ENCODE measurements at places on chromosomes 12 and 14.

DNA sequence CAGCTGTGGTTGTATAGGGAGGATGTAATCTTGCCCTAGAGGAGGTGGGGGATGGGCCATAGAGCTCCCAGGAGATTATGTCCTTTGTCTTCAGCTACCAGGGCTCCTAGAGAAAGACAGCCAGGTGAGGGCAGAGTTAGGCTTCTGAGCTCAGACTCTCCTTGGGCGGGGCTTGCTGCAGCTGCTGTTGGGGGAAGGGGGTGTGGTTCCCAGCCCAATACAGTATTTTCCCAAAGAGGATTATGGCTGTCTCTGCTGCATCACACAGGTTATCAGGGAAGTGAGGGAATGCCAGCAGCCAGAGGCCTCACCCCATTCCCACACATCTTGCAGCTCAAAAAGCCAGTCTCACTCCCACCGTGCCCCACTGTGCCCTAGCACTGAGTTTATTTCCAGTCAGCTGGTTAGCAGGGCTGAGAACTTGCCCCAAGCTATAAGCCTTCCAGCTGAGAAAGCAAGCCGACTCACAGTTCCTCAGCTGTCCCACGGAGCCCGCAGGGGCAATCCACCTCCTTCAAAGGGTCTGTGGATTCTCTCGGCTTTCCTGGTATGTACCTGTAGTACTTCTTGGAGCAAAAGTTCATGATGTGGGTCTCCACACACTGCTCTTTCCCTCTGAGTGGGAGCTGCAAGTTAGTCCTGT, 217.3 kb upstream of the CPNE8 start:
- no peak for DNase-seq

DNA sequence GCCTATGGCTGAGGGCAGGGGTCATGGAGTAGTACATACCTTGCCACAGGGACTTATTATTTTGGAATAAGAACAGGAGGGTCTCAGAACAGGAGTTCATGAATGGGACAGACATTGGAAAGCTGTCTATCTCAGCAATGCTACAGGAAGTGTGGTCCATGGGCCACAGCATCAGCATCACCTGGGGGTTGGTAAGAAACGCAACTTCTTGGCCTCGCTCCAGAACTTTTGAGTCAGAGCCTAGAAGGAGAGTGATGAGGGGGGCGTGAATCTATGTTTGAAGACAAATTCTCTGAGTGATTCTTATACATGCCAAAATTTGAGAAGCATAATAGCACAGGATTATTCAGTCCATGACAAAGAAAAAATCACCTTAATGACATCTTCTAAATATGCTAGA, 156.6 kb downstream of the RPAP3 start:
- DNase-seq, result peak; percentile 5

DNA sequence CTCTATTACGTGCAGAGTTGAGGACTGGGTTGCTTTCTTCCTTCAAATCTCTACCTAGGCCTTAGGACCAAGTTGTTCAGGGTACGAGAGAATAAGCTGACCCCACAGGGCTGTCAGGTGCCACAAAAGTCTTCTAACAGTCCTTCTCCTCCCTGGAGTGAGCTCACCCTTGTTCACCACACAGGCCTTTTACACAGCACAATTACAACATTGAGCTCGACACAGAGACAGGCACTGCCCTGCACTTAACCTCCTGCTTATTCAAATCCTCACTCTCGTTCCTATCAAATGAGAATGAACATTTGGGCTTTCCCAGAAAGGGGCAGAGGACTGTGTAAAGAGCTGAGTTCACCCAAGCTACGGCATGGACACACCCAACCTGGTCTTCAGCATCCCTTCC, 2.4 kb downstream of the GALNT6 start:
- no peak for DNase-seq

DNA sequence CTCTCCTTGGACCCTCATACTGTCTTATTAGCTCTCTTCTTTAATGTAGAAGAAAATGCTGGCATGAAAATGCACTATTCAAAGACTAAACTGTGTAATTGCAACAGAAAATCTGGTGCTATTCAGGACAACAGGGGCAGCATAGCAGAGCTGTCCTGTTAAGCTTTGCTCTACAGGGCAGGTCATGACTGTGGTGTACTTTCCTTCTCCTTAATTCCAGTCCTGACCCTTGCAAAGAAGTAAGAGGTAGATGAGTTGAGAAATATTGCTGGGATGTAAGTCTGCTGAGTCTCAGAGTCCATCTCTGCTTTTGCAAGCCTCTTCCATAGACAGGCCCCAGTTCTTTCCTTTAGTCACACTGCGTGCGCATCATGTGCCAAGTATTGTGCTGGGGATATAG, 52.6 kb upstream of the STK38L start:
- no peak for DNase-seq

- DNase-seq, result peak; percentile 47
These were observed 19.3 kb downstream of the CCDC62 start for GRCh38 chr12:122793685-122794106.

DNA sequence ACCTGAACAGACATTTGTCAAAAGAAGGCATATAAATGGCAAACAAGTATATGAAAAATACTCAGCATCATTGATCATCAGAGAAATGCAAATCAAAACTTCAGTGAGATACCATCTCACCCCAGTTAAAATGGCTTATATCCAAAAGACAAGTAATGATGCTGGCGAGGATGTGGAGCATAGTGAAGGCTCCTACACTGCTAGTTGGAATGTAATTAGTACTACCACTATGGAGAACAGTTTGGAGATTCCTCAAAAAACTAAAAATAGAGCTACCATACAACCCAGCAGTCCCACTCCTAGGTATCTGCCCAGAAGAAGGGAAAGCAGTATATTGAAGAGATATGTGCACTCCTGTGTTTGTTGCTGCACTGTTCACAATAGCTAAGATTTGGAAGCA, 146.1 kb downstream of the TGFB3 start:
- DNase-seq, result peak; percentile 28

- no peak for DNase-seq
These were observed 4.3 kb upstream of the NKX2-1 start for GRCh38 chr14:36524220-36524837.

- DNase-seq, result peak; percentile 20
These were observed 104.3 kb upstream of the DACT1 start for GRCh38 chr14:58533446-58533845.

- DNase-seq, result no peak
These were observed 209.7 kb upstream of the ATP2B1 start for GRCh38 chr12:89918172-89918846.

DNA sequence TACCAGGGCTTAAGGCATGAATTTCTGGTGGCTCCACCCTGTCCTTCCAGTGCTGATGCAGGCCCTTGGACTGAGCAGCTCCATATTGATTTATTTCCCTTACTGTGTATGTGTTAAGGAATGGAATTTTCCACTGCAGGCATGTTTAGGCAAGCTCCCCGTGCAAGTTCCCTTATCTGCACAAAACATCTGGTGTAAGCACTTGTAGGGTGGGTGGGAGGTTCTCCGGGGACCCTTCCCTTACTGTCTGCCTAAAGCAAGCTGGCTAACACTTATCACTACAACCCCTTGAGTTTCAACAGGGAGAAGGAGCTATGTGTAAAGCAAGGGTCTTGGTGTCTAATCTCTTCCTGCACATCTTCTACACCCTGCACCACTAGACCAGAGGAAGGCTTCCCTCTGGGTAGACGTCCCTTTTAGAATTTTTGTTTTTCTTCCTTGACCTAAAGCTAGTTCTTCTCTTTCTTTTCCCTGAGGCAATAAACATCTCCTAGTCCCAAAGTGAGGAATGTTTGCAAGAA, 22.0 kb upstream of the DRAM1 start:
- DNase-seq, result peak; percentile 45

DNA sequence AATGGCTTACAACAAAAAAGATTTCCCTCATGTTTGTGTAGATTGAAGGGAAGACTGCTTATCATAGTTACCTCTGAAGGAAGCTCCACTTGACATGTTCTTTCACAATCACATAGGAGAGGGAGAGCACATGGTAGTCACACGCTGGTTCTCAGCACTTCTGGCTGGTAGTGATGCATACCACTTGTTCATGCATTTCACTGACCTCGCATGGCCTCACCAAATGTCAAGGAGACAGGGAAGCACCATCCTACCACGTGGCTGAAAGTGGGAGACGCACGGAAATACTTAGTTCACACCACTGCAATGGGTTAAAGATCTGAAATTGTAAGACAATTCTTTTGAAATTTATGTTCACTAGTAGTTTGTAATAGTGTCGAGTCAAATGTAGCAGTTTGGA, 74.0 kb downstream of the PDE3A start:
- no peak for DNase-seq

- no peak for DNase-seq
These were observed 283.2 kb downstream of the NUAK1 start for GRCh38 chr12:105855361-105856047.

- DNase-seq, result no peak
These were observed 194.9 kb upstream of the OR4E1 start for GRCh38 chr14:21868442-21869046.

DNA sequence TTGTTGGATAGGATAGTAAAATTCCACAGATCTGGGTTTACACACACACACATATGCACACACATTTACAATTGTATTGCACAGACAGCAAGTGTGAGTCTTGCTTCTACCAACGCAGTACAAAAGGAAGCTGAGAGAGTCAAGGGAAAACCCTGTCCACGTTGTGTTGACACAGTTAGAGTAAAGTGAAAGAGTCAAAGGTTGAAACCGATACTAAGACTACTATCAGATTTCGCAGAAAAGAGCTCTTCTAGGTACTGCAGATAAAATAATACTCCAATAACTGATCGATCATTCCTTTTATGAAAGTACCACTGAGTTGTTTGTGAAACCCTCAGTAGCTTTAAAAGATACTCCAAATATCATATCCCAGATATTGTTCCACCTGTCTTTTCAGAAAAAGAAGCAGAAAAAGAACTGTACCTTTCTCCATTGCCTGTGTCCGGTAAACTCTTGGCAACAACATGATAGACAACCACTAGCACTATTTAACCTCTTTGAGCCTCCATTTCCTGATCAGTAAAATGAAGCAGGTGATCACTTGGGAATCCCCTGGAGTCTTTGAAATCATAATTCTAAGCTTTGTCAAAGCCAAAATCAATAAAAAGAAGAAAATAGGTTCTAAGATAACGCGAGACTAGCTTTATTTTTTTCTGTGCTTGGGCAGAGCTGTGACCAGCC, 224.6 kb upstream of the FOXN3 start:
- DNase-seq, result no peak

DNA sequence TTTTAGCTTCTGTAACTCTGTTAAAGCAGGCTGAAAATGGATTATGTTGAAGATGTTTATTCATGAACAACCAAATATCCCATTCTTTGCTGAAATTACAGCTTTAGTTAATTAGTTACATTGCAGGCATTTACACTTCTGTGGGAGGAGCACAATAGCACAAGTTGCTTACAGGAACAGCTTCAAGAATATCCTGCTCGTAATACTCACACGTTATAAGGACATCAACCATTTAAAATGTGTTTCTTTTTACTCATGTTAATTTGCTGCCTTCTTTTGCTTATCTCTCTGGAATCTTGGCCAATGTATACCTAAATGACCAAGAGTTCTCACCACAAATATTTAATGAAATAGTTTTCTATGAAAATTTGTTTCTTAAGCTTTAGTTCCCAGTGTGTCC, 305.2 kb upstream of the SYT1 start:
- peak; percentile 18 for DNase-seq

DNA sequence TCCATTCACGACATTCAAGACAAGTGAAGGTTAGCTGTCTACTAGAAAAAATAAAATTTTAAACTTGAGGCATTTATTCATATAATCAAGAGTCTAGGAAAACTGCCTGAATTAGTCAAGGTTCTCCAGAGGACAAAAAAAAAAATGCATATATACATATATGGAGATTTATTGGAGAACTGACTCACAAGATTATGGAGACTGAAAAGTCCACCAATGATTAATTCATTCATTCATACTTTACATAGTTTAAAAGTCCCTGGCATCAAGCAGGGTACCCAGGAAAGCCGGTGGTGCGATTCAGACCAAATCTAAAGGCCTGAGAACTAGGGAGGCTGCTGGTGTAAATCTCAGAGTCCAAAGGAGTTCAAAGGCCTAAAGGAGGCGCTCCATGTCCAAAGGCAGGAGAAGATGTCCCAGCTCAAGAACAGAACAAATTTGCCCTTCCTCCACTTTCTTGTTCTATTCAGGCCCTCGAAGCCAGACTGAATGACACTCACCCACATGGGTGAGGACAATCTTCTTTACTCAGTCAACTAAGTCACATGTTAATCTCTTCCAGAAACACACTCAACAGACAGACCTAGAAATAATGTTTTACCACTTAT, 64.3 kb downstream of the ANKS1B start:
- DNase-seq, result no peak

DNA sequence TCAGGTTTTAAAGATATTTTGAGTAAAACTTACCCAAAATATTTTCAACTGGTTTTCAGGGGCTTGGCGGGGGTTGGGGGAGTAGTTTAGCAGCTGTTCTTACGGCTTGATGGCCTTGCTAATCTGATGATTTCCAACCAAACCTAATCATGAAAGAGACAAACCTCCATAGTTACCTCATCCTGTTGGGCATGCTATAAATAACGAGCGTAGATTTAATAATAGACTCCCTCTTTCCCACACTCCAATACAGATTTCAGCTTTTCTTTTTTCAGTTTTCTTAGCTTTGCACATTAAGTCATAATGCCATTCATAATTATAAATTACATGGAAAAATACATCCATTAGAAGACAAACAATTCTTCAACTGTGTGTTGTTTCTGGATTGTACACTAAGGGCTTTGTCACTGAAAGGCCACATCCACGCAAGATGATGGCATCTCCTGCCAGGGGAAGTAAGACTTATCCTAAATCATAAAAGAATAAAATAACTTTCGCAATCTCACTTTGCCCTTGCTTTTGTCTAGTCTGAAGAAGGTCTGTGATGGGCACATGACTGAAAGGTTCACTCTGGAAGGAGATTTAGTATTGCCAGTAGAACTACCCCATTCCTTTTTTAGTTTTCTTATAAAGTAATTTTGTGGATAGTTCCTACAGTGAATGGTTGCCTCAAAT, 23.2 kb downstream of the ITPR2 start:
- no peak for DNase-seq

DNA sequence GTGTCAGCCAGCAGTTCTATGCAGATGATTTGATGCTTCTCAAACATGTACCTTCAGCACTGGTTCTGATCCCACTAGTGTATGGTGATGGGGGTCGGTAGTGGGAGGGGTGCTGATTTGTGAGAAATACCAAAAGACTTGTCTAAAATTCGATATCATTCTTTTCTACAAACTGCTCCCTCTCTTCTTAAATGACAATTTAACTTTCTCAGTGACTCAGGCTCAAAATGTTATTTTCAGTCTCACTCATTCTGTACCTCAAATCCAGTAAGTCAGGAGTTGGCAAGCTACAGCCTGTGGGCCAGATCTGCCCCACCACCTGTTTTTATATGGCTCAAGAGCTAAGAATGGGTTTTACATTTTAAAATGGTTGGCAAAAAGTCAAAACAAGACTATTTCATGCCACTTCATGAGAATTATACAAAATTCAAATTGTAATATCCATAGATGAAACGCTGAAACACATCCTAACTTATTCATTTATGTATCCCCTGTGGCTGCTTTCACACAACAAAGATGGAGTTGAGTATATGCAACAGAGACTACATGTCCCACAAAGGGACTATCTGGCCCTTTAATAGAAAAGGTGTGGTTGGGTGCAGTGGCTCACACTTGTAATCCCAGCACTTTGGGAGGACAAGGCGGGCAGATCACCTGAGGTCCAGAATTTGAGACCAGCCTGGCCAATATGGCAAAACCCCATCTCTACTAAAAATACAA, 6.6 kb upstream of the NOP2 start:
- no peak for DNase-seq

- DNase-seq, result peak; percentile 9
These were observed 75.3 kb upstream of the OR4E1 start for GRCh38 chr14:21748869-21749303.

Measured in fibroblast of skin of right quadriceps (primary cell).